Stimulated activated CD4-positive, alpha-beta T cell treated with anti-CD3 and anti-CD28 coated beads, TNF-alpha, amount 100 ng/mL, for 1 hour (primary cell): ENCODE measurements at places on chromosomes 12 and 14.

DNA sequence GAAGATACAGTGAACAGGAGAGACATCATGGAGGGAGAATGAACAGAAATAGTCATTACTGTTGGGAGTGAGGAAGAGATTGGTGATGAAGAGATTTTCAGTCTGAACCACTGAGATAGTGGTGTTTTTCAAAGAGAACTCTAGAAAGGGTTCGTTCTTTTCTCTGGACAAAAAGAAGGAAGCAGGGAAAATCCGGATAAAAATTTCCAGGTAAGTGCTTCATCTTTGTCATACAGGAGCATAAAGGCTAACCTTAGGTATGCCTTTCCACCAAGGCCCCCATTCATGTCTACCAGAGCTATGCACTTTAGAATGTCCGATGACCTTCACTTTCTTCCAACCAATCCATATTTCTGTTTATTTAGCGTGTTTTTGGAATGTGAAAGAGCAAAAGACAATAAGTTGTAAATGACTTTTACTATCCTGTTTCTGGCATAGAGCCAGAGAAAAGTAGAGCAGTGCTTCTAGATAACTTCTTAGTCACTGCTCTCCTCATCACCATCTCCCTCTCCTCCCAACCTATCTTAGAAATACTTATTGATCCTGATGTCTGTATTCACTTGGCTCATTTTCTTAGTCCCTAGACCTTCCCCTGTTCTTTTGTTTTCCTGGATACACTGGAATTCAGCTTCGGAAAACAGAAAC is 116.5 kb downstream of the TTC6 start:
- no peak for DNase-seq

DNA sequence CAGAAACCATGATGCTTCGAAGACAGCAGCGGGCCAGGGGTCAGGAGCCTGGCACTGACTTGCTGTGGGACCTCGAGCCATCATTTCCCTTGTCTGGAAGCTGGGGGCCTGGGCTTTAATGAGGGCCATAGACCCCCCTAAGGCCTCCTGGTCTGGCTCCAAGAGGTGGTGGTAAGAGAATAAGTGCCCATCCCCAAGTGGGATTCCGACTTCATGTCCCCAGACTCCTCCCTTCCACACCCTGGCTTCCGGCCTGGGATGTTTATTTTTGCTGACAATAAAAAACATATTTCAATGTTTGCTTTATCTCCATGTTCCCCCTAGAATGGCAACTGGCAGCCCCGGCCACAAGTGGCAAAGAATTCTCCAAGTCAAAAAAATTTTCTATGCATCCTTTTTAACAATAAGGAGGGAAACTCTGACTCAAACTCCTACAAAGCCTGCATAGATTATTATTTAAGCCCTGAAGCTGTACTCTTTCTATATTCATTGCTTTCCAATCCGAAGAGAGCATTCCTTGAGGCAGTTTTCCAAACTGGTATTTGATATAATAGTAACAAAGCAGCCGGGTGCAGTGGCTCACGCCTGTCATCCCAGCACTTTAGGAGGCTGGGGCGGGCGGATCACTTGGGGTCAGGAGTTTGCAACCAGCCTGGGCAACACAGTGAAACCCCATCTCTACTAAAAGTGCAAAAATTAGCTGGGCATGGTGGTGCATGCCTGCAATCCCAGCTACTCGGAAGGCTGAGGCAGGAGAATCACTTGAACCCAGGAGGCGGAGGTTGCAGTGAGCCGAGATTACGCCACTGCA is 84.0 kb downstream of the ITPK1 start:
- DNase-seq = no peak

GRCh38 chr12:52584156-52584682 is 10.6 kb upstream of the KRT74 start:
- DNase-seq = no peak

DNA sequence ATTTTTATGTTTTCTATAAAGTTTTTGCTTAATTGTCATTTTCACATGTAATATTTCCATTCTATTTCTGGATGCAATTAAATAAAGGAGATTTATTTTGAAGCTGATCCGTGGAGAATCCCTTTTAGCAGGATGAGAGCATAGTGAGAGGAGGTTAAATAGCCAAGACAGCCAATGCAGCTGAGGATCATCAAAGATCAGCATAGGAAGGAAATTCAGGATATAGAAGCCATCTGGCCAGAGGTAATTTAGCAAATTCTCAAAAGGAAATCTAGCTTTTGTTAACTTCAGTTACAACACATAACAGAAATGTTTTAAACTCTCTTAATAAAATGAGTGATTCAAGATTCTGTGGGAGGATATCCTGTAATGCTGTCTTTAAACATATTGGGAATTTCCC is 122.8 kb upstream of the PDE3A start:
- no peak for DNase-seq

- DNase-seq = no peak
Observed at GRCh38 chr14:76329951-76330350, 46.0 kb upstream of the ESRRB start.

GRCh38 chr12:88225776-88226175 is 83.7 kb downstream of the TMTC3 start:
- DNase-seq = no peak

DNA sequence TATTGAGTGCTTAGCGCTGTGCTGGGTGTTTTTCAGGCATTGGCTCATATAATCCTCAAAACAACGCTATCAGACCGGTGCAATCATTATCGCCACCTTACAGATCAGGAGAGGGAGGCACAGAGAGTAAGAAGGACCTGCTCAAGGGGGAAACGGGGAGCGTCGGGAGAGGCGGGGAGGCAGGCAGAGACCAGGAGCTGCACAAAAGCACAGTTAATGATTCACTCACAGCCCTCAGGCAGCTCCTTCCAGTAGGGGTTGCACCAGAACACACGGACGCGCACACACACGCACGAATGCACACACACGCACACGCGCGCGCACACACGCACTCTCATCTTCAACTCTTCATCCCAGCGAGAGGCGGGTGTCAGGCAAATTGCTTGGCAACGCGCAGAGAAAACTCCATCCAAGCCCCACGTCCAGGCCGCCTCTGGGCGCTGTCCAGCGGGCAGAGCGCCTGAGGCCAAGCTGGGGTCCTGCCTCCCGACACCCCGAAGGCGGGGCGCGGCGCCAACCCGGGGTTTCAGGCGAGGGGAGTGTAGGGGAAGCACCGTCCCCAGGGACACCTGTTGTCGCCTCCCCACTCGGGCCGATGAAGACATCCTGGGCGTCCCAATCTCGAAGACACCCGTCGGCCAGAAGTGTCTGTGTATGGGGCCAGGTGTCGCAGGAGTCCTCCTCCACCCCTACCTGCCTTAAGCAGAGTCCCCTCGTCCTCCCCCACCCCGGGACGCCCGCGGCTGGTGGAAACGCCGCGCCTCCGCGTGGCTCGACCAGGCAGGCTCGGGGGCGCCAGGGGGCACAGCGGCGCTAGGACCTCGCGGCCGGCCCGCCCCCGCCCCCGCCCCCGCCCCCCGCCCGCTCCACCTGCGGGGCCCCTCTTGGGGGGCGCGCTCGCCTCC is 35.5 kb upstream of the STON2 start:
- no peak for DNase-seq

DNA sequence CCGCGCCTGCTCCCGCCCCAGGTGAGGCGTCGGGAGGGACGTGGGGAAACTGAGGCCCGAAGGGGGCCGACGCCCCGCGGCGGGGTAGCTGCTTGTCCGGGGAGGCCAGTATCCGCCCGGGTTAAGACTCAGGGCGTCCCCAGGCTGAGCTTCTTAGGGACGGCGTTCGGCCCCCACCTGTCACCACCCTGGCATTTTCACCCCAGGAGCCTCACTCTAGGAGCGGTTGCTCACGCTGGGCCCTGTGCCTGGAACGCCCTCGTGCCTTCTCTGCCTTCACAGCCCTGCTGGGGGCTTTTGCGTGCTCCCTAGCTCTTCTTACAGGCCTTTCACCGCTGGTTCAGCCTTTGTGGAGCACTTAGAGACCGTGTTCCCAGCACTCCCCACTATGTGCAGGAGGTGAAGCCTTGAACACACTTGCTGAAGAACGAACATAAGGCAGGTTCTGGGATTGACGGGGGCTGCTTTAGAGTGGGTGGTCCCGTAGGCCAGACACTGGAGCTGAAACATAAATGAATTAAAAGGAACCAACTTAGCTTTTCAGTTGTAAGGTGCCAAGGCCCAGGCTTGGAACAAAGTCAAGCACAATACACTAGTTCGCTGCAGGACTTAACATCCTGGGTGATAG is 601 bp downstream of the ZNF839 start:
- no peak for DNase-seq

DNA sequence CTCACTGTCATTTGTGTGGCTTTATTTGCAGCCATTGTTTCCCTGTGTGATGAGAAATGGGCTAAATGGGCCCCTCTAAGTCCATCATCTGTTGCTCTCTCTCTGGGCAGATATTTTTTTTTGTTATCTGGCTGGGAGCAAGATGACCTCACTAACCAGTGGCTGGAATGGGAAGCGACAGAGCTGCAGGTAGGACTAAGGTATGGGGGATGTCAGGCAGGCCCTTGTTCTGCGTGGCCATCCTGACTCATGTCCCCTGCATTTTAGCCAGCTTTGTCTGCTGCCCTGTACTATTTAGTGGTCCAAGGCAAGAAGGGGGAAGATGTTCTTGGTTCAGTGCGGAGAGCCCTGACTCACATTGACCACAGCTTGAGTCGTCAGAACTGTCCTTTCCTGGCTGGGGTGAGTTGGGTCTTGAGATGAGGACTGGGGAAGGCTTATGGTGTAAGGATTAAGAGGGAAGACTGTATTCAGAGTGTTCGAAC is 1.3 kb downstream of the MARS1 start:
- DNase-seq = no peak

DNA sequence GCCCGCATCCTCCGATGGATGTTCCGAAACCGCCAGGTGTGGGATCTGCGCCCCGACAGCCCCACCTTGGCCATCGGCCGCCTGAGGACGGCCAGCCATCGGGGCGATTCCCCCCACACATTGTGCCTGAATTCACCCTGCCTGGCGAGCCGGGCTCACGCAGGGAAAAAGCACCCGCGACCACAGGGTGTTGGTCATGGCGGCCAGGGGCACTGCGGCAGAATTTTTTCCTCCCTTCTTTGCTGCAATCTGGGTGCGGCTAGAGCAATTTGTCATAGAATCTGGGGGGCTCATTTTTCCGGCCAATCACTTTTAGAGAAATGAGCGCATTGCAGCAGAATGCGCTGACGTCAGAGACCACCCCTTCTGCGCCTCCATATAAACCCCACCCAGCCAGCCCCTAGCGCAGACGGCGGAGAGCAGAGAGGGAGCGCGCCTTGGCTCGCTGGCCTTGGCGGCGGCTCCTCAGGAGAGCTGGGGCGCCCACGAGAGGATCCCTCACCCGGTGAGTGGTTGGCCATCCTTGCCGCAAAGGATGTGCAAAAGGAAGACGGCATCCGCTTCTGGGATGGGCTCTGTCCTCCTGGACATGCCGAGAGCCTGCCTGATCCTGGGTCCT is at the start of gene MEG3:
Gene MEG3, plus strand, starts transcription at position 406 of the 619 bp plus-strand sequence.
- DNase-seq = no peak

DNA sequence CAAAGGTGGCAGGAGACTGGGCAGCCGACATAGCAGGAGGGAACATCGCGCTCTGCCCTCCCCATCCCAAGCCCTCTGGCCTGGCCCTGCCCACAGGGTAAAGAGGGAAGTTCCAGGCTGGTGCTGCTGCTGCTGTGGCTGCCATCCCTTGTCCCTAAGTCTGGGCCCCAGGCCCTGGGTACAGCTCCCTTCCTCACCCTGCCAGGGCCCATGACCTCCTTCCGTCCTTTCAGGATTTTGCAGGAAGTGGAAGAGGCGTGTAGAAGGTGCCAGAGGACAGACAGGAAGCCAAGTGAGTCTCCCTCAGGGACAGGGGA is 14.7 kb upstream of the NCOR2 start:
- no peak for DNase-seq

GRCh38 chr14:65957631-65958205 is 528.5 kb upstream of the CCDC196 start:
- DNase-seq = no peak

- no peak for DNase-seq
Observed at GRCh38 chr12:93500667-93501066, 33.4 kb downstream of the MRPL42 start.

DNA sequence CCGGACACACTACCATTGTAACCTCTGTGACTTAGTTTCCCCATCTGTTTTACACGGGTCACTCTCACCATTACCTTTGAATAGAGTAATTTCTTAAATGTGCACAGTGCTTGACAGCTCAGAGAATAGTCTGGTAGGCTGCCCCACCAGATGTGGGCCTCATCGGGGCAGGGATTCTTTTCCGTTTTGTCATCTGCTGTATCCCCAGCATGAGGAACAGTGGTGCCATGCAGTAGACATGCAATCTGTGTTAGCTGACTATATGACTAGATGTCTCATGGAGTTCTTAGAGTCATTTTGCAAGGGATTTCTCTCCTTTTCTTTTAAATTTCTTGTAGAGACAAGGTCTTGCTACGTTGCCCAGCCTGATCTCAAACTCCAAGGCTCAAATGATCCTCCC is 44.9 kb upstream of the PLEKHG3 start:
- DNase-seq = no peak

GRCh38 chr12:56336361-56337167 is 2.1 kb upstream of the IL23A start:
- DNase-seq = no peak

- DNase-seq = no peak
Observed at GRCh38 chr12:132365226-132365625, 35.8 kb upstream of the GALNT9 start.

GRCh38 chr12:21541773-21542172 is 15.7 kb downstream of the SPX start:
- no peak for DNase-seq

DNA sequence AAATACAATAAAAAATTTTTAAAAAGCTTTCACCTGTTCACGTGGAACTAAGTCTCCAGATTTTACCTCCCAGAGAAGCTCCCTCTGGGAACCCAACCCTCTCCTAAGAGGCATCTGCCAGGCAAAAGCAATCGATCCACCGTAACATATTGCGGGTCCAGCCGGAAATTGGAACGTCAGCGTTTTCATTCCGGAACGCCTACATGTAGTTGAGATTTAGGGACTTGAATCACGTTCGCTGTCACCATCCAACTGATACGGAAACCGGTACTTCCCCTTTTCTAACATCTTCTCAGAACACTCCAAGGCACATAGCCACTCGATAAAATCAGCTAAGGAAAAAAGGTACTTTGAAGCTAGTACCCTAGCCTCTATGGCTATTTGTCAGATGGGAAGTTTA is 70.3 kb downstream of the COX16 start:
- DNase-seq = peak; percentile 4

DNA sequence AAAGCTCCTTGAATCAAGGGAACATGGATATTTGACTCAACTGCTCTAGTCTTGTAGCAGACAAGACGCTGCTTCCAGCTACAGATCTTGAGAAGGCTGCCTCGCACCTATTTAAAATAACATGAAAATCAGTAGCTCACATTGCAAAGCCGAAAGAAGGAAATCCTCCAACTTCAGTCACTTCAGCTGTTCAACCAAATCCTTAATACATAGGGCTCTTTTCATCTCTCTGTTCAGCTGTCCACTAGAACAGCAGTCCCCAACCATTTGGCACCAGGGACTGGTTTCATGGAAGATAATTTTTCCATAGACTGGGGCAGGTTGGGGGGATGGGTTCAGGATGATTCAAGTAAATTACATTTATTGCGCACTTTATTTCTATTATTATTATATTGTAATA is 1116.0 kb upstream of the TMEM132C start:
- no peak for DNase-seq

DNA sequence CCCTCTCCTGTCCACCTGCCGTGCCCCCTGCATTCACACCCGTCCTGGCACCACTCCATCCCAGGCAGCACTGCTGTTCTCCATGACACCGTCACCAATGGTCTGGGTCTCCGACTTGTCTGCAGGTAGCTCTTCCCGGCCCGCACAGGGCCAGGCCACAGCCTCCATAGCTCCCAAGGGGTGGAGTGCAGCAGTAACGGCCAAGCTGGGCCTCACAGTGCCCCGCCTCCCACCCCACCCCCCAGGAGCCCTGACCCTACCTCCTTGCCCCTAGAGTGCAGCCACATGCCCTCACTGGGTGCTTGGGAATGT is 12.9 kb downstream of the FBRSL1 start:
- no peak for DNase-seq
